Chondrocyte (in vitro differentiated cells): ENCODE measurements at places on chromosomes 12 and 14.

- no peak for DNase-seq
These were observed 75.9 kb downstream of the TMEM132D start for GRCh38 chr12:129827866-129828384.

DNA sequence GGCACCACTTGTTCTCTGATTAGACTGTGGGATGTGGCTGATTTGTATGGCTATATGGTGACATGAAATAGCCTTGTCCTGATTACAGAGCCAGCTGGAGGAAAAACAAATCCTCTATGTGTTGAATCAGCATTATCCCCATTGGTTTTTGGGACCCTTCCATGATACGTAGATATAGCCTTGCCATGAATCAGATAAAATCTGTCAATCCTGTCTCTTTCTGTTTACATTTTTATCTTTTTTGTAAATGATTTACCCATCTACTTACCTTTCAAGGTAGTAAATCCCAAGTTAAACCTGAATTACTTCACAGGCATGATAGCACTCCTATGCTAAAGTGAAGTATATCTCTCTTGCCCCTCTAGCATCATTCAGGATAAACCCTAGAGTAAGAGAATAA, 789.3 kb downstream of the TMTC2 start:
- no peak for DNase-seq

DNA sequence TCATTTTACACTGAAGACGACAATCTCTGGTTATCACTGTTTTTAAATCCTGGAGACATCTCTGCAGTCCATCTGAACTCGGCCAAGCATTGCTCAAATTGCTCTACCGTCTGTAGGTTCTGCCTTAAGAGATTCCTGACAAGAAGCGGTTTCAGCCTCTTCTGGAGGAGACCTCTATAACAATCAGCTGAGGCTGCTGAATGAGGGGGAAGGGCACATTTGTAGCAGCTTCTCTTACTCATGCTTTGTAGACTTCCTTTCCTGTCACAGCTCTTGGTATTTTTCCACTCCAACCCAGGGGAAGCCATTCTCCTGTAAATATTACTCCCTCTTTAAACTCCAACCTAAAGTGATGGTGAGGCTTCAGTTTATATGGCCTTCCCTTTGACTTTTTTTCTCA, 3.0 kb downstream of the ARG2 start:
- no peak for DNase-seq

DNA sequence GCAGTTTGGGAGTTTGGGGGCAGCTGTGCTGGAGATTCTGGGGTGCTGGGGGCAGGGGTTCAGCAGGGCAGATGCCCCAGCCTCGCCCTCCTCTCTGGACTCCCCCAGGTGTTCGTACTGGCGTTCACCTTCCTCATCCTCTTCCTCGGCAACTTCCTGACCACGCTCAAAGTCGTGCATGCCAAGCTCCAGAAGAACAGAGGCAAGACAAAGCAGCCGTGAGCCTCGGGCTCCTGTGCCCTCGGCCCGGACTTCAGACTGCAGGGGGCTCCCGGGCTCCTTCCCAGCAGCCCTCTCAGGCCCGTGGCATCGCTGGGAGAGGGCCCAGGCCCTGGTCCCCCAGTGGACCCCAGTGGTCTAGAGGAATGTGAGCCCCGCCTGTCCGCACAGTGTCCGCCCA, 18.0 kb downstream of the RHOF start:
- no peak for DNase-seq

- no peak for DNase-seq
These were observed 172.9 kb upstream of the AVPR1A start for GRCh38 chr12:63323942-63324341.

- no peak for DNase-seq
These were observed 20.7 kb upstream of the NEK9 start for GRCh38 chr14:75147423-75148071.

- no peak for DNase-seq
These were observed 118.4 kb upstream of the ARID2 start for GRCh38 chr12:45611061-45611460.

DNA sequence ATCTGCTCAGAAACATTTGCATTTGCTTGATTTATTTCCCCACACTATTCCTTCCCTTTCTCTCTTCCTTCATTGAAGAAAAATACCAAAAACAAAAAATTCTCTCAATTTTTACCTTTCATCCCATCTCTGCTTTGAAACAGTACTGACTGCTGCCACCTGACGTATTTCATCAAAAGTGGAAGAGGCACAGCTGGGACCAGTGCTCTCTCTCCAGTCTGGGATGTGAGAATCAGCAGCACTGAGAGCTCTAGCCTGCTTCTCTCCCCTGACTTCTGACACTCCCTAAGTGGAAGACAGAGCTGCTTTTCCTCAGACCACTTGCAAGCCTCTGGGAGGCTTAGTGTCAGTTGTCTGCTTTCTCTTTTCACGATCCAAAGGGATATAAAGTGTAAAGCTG, 36.9 kb downstream of the TTLL5 start:
- no peak for DNase-seq

DNA sequence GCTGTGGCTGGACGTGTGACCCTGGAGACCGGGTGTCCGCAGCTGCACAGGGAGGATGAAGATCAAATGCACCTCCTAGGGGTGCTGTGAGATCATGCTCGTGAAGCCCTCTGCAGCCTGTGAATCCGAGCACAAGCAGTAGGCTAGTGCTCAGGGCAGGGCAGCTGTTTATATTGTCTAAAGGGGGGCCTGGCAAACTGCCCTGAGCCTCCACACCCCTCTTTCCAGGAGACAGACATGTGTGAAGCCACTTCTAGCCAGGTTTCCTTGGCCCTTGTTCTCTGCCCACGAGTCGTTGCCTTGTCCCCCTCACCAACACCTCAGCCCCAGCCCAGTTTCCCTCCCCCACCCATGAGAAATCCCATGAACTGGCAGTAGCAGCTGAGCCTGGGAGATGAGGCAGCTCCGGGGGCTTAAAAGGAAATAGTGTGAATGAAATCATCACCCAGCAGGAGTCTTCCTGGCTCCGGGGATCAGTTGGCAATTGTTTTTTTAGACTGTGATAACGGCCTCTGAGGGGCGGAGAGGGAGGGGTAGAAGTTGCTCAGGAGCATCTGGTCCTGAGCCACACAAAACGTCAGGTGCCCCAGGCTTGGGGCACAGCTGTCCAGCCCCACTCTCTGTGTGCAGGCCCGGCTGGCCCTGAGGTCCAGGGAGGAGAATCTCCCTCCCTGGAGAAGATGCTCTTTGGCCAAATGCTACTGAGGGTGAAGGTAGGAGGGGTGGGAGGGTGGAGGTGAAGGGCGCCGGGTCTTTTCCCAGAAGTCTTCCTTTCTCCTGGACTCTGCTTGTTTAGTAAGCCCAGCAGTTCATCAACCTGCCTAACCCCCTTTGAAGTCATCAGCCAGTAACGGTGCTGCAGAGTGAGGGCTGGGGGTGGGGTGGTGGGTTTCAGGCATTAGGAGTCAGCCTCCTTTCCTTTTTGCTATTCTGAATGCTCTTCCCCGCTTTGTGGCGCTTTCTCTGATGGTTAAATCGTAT, 4.0 kb downstream of the FGF6 start:
- DNase-seq = no peak

GRCh38 chr12:46547421-46548354, 175.1 kb upstream of the SLC38A2 start:
- no peak for DNase-seq

GRCh38 chr14:89041257-89041582, 216.8 kb downstream of the TTC8 start:
- no peak for DNase-seq
